Activated T-cell treated with anti-CD3 and anti-CD28 coated beads for 24 hours (primary cell): ENCODE measurements at places on chromosomes 2 and 18.
A peak's percentile ranks its signal among the peaks of the same experiment; 100 is the strongest.

DNA sequence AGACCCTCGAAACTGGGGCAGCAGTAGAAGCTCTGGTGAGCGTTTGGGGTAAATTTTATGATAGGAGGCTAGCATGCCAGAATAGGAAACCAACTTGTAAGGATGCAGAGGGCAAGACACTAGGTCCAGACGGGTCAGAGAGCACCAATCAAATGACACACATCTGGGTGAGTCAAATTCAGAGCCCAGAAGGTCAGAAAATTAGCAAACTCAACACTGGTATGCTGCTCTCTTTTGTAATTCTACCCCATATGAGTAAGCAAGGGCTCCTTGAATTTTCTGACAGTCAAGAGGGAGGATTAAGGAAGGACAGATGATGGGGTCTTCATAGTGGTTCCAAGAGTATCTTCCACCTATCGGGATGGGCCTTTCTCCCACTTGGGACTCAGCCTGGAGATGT, 209.8 kb downstream of the BCL2 start:
- DNase-seq = no peak

DNA sequence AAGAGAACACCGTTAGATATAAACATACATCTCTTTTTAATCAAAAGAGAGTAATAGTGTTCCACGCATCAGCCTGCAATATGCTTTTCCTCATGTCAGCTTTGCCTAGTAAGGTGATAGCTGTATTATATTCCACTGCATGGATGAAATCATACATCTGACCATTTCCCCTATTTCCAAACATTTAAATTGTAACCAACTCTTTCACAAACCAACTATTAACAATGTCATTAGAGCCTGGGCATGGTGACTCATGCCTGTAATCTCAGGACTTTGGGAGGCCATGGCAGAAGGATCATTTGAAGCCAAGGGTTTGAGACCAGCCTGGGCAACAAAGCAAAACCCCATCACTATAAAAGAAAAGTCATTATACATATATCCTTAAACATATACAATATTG, 284.8 kb downstream of the BCL11A start:
- no peak for DNase-seq

GRCh38 chr2:236541008-236541562, 28.5 kb upstream of the ACKR3 start:
- DNase-seq = no peak

DNA sequence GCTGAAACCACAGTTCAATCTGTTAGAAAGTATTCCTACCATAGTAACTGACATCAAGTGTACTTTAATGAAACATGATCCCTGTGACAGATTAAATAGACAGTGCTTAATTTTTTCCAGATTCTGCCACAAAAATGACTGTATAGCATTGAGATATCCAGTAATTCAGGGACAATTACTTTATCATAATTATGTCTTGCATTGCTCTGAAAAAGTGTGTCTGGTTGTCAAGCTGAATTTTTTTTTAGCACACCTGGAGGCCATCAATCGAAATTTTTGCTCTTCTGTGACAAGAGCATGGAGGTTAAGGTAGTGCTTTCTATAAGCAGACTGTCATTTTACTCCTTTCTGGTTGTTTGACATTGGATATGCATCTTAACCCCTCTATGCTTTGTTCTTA, 1083.8 kb upstream of the NRXN1 start:
- no peak for DNase-seq

GRCh38 chr2:71466301-71467179, 13.2 kb downstream of the DYSF start:
- no peak for DNase-seq

- no peak for DNase-seq
These were observed 370 bp downstream of the KLHL29 start for GRCh38 chr2:23385351-23385747.

DNA sequence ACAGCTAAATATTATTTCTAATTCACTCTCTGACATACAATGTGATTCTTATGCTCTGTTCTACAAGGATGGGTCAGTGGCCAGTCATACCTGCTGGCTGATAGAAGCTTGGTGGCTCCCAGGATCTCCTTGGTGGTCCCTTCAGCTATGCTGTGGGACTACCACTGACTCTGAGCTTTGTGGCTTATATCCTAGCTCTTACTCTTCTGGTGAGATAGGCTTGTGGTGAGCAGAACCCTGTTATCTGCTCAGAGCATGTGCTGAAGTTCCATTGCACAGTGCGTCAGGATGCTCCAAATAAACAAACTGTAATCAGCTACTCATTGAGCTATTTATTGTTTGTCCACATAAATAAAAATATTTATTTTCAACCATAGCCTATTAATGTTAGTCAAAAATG, 51.7 kb downstream of the MFSD6 start:
- no peak for DNase-seq

- no peak for DNase-seq
These were observed 39.6 kb downstream of the MBD2 start for GRCh38 chr18:54184836-54185235.

GRCh38 chr2:207163053-207163755, 2.5 kb downstream of the KLF7 start:
- DNase-seq = no peak

DNA sequence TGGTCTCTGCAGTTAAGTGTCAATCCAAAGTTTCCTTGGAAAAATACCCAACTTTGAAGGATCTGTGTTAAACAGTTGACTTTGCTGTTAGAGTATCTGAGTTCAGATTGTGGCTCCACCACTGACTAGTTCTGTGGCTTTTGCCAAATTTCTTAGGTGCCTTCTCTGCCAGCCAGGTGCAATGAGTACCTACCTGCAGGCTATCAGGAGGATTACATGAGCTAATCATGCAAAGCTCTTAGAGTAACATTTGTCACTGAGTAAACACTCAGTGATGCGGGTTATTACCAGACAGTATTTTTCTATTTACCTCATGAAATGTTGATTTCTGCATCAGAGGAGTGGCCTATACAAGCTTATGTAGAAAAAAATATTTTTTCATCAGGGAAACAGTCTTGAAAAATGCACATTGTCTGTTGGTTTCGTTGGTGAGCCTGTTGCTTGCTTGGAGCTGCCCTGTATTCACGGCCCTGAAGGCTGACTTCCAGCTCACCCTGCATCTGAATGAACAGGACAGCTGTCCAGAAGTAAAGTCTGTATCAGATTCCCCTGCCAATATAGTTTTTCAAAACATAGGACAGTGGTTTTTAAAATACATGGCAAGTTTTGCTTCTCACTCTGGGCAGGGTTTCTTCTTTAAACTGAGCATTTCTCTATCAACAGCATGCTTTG, 235.1 kb downstream of the CDCA7 start:
- DNase-seq = no peak

DNA sequence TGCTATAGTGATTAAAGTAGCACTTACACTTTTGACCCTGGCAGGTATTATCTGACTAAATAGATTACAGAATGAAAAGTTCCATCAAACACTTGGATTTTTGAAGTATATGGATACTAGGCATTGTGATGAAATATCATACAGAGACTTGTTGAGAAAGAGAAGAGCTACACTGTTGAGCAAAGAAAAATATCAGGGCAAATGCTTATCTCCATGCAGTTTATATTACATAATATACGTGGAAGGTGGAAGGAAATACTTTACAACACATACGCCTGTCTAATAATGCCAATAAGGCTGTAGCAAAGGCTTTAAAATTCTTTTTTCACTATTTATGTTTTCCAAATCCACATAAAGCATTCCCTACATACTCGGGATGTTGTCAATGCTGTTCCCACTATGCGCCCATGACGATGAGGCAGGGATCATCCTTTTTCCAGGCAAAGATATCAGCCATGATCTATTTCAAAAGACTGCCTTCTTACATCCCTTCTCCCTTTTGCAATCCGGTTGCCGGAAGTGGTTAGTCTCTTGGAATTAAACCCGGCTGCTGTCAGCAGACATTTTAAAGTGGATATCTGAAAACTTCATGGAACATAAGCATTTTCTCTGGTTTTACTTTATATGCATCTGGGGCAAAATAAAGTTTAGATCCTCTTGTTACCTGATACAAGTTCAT, 92.6 kb upstream of the ITGA4 start:
- DNase-seq = no peak

- DNase-seq = no peak
These were observed 14.0 kb downstream of the HOXD1 start for GRCh38 chr2:176202491-176202890.

GRCh38 chr2:101740555-101740964, 43.1 kb downstream of the MAP4K4 start:
- no peak for DNase-seq

- no peak for DNase-seq
These were observed 404.4 kb downstream of the TRIB2 start for GRCh38 chr2:13121096-13121495.

DNA sequence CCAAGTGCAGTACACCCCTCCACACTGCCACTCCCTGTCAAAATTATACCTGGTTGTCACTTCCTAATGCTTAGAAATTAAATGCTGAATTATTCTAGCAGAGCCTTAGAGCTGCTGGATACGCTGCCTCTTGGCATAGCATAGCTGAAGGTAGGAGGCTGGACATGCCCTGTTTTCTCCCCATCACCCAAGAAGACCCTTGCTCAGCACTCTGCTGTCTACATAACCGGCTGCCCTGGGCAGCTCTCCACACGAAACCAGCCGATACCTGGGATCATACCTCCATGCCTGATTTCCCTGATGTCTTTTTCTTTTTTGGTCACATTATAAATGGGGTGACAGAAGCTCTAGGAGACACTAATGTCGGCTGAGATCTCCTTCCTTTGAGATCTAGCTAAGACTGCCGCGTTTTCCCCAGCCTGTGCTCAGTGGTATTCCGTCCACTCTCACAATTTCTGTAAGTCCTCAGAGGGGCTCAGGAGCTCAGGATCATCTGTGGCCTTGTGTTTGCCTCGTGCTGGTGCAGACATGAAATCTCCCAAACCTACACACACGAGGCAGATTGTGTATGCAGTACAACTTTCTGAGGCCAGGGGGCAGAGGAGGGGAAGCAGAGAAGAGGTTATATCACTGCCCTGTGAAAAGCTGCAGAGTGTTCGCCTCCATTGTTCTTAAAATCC, 13.5 kb upstream of the ZAP70 start:
- DNase-seq = peak; percentile 59

DNA sequence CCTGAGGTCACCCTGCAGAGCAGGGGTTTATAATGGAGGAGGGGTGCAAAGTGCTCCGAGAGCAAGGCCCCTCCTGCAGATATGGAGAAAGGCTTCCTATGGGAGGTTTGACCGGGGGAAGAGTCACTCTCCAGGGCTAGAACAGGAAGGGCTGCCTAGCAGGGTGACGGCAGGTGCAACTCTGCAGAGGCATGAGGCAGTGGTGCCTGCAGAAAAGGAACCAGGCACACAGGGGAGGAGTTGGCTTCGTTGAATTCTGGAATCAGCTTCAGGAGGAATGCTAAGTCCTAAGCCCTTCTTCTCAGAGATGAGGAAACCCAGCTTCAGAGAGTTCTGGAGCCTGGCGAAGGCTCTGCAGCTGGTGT, 17.5 kb upstream of the HPCAL1 start:
- DNase-seq = no peak

DNA sequence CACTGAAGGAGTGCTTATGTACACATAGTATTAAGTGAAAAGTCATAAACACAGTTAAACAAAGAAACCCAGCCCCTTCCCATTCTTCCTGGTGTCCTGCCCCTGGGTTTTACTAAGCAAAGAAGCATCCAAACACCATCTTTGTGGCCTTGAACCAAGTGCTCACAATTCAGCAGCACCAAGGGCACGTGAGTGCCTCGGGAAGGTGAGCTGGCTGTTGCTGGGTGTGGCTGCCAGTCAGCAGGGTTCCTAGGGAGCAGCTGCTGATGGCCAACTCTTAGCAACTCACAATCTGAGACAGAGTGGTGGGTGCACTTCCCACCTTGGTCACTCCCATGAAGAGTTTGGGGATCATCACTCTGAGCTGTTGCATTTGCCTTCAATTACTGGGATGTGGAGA, 97.7 kb upstream of the PGAP1 start:
- DNase-seq = no peak
